ENCODE measurements at places on chromosomes 11 and 22.

- no peak for DNase-seq
These were observed 12.5 kb upstream of the C1QTNF4 start for GRCh38 chr11:47606731-47607130.

GRCh38 chr11:96967616-96968015, 577.8 kb downstream of the JRKL start:
- no peak for DNase-seq

- DNase-seq = peak; percentile 37
These were observed 90.6 kb downstream of the RPS6KA4 start for GRCh38 chr11:64449381-64450167.

GRCh38 chr11:34784318-34784841, 131.8 kb downstream of the APIP start:
- no peak for DNase-seq

DNA sequence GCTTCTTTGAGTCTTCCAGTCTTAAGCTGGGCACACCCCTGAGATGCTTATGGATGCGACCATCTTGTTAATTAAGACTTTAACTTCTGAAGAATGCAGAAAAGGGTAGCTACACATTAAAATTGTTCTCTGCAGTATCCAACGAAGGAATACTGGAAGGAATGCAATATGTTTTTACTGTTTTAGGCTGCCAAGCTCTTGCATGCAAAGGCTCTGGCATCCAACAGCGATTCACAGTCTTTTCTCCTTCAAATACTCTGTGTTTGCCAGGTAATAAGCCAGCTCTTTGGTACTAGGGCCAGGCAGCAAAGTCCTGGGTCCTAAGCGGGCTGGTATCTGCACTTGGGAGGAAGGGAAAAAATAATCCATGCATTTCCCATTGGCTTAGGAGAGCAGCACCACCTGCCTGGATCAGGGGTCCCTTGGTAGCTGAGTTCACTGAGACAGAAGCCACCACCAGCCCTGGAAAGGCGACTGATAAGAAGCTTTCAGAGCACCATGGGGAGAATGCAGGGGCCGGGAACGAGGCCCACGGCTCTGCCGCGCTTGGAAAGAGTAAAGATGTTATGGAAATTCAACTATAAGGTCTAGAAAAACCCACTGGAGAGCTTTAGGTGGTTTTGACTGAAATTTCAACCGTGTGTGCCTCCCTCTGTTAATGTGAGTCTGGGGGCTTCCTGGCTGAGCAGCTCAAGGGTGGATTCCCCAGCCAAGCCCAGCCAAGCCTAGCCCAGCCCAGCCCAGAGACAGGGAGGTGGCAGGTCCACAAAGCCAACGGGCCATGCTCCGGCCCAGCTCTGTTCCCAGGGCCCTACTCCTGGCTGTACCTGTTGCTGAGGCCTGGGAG, 67.0 kb upstream of the CCND1 start:
- no peak for DNase-seq

GRCh38 chr22:49444781-49445180, 382.9 kb downstream of the BRD1 start:
- DNase-seq = no peak

GRCh38 chr11:94968334-94968958, 4.9 kb downstream of the CWC15 start:
- DNase-seq = no peak

- DNase-seq = no peak
These were observed 177.5 kb downstream of the TMEM135 start for GRCh38 chr11:87215236-87215635.

- no peak for DNase-seq
These were observed 14.3 kb downstream of the DGKZ start for GRCh38 chr11:46361283-46362155.

GRCh38 chr22:39254789-39255298, 10.1 kb upstream of the PDGFB start:
- no peak for DNase-seq

- no peak for DNase-seq
These were observed 38.6 kb downstream of the SBF1 start for GRCh38 chr22:50436015-50436830.

DNA sequence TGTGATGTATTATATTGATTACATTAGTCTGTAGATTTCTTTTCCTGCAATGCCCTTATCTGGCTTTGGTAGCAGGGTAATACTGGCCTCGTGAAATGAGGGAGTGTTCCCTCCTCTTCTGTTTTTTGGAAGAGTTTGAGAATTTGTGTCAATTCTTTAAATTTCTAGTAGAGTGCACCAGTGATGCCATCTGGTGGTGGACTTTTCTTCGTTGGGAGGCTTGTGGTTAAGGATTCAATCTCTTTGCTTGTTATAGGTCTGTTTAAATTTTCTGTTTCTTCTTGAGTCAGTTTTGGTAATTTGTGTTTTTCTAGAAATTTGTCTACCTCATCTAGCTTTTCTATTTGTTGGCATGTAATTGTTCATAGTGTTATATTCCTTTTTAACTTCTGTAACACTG, 18.9 kb downstream of the SHANK3 start:
- DNase-seq = no peak

GRCh38 chr11:68632802-68633201, 51.5 kb upstream of the GAL start:
- DNase-seq = no peak

DNA sequence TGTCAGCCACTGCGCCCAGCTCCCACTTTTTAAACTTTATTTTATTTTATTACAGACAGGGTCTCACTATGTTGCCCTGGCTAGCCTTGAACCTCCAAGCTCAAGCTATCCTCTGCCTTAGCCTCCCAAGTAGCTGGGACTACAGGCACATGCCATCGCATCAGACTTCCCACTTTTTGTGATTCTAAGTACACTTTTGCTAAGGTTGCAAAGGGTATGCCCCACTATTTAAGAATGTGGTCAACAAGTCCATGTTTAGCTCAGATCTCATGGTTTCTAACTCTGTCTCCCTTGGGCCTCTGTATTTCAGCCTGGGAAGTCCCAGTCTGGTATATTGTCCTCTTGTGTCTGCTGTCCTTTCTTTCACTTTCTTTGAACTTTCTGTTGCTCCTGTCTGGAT, 35.3 kb downstream of the EXPH5 start:
- DNase-seq = no peak

DNA sequence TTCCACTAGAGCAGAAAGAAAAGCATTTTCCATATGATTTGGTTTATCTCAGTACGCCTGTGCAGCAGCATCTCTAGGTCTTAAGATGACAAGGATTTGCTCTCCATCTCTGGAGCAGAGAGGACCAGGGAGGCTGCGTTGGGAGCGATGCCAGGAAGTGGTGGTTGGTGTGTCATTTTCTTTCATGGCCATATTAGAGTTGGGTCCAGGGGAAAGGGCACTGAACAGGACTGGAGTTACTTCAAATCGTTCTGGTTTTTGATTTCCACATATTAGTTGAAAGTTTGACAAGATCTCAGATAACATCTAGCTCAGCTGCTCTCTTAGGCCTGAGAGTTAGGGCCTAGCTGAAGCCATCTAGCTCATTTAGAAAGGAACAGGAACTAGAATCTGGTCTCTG, 157.7 kb downstream of the ADAMTS15 start:
- DNase-seq = no peak

DNA sequence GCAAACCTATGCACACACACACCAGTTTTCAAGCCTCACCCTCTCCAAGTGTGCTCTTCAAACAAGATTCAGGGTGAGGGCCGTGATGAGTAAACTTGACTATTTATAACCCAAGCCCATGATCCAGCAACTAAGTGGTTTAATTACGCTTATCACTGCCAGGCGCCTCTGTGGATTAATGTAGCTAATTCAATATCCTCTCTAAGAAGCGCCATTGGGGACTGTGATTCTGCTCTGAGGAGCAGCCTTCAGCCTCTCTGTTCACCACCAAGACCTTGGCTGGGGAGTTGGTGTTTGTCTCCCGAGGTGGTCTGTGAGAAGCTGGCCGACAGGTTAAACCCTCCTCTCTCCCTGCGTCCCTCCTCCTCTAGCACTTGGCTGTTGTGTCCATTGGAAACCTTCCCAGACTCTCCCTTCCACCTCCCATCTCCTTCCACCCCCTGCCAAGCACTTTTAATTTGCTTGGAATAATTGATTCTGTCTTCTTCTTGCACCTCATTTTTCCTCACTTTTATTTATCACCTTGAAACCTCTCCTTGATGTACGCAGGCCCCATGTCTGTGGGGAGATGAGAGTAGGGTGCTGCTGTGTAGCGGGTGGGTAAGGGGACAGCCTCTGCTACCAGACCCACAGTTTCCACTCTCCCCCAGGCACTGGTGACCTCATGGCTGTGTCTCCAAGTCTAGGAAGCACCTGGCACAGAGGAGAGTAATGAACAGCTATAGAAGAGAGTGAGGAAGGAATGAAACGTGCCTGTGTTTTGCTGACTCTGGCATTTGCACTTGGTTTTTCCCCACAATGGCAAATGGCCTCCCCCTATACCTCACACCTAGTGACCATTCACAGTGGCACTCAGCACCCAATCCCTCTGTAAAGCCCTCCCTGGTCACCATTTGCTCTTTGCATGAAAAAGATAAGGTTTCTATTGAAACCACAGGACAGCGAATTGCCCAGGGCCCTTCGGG, 236.6 kb downstream of the GRIK4 start:
- no peak for DNase-seq

DNA sequence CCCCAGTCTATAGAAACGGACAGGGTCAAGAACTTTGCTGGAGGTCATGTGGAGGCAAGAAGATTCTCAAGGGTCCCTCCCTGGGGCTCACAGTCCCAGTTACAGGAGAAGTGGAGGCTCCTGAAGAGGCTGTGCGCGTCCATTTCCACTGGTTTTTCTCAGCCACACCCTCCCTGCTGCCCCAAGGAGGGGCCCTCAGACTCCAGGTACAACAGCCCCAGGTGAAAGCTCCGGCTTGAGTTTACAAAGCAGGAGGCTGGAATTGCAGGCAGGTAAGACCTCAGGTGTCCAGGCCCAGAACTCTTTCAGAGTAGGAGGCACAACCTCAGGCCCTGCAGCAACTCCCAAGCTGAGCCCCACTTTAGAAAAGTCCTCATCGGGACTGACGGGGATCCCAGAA, 3.1 kb downstream of the SHANK2 start:
- no peak for DNase-seq

DNA sequence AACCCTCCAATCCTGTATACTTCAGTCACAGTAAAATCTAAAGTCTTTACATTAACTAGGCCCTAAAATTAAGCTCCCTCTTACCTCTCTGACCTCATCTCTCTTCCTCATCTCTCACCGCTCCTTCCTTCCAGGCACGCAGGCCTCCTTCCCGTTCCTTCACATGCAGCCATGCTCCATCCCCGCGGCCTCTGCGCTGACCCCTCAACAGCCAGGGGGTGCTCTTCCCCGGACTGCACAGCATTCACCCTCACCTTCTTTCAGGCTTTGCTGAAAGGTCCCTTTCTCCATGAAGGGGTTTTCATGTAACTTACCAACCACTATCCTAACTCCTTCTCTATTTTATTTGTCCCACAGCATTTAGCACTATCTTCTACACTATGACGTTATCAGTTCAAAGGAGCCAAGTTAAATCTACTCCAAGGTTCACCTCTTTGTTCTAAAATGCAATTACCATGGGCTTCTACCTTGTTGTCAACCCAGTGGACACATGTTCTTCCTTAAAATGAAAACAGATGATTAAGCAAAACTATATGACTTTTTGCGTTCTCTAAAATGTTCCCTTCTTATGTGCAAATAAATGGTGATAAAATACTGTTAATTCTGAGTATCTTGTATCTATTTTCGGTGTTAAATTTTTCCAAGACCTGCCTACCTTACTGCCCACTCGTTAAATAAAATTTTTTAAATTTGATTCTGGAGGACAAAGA, 57.8 kb upstream of the APOA1 start:
- no peak for DNase-seq

DNA sequence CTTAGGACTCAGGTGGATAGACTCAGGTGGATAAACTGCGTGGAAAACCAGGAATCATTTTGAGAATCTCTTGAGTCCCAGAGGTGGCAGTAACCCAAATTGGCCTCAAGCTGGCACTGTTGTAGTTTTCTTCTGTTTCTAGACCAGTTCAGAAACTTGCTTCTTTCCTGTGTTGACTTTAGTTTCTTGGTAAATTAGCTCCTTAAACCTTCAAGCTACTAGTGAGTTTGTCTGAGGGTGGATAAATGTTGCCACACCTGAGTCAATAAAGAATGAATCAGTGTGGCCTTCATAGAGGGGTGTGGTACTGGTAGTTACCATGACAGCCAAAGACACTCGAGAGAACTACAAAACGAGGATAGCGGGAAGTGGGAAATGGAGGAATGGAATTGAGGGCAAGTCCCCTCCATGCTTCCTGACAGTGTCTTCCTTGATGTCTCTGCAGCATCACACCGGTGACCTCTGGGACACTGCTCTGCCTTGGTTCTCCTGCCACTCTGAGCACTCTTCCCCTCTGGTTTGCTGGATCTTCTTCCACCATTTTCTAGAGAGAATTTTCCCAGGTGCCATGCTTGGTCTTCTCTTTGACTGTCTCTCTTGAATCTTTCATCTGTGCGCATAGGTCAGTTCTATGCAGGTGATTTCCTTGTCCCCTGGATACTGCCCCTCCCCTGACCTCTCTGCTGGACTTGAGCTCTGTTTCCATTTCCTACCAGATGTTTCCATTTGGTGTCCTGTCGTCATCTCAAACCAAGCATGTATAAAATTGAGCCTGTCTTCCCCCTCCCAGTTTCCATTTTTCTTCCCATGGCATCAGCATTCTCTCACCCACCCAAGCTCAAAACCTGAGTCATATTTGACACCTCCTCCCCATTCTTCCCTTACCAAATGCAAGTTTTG, 7.2 kb downstream of the POLD4 start:
- DNase-seq = no peak

DNA sequence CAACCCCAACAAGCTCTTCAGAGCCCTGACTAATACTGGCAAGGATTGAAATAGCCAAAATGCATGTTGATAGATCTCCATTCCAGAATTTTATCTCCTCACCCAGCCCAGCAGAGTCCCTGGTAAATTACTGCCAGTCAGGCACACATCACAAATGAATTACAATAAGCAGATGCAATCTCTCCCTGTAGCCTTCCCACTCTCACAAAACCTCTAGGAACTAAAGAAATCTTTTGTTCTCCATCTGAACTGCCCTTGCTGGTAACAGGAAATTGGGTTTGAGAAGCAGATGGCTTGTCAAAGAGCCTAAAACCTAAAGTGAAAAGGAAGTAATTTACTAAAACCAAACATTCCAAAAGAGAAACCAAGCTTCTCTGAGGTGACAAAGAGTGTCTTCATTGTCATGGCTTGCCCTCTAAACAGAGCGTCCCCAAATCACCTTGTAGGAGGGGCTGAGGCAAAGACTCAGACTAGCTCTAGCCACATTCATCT, 59.5 kb downstream of the FAM168A start:
- no peak for DNase-seq

DNA sequence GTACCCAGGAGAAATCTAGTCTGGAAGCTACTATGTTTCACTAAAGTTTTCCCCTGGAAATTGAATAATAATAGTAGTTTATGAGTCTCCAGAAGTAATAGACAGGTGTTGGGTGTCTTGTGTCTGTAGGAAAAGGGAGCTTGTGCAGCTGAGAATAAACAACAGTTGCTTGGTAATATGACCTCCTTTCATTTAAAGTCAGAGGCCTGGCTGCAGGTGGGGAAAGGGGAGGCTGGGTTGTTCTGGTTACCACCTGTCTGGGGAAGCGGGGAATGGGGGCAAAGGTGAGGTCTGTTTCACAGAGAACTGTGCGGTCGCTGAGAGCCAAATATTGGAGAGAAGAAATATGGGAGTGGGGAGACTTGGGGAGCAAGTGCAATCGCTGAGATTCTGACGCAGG, 3.3 kb upstream of the GRAMD1B start:
- DNase-seq = no peak

GRCh38 chr11:79592824-79593223, 152.0 kb upstream of the TENM4 start:
- no peak for DNase-seq

- no peak for DNase-seq
These were observed 85.9 kb upstream of the SNX19 start for GRCh38 chr11:131002145-131002544.

- DNase-seq = no peak
These were observed 30.6 kb upstream of the TSKU start for GRCh38 chr11:76752321-76753143.

Measured in stimulated activated CD8-positive, alpha-beta memory T cell treated with anti-CD3 and anti-CD28 coated beads, Interleukin-7, amount 100 ng/mL, for 1 hour (primary cell).